CD4-positive, alpha-beta T cell treated with Interferon alpha-2 for 1 hour (primary cell): ENCODE measurements at places on chromosomes 7 and 10.
A peak's percentile ranks its signal among the peaks of the same experiment; 100 is the strongest.

- DNase-seq: no peak
Measured at GRCh38 chr7:31126976-31127375, 74.9 kb downstream of the ADCYAP1R1 start.

DNA sequence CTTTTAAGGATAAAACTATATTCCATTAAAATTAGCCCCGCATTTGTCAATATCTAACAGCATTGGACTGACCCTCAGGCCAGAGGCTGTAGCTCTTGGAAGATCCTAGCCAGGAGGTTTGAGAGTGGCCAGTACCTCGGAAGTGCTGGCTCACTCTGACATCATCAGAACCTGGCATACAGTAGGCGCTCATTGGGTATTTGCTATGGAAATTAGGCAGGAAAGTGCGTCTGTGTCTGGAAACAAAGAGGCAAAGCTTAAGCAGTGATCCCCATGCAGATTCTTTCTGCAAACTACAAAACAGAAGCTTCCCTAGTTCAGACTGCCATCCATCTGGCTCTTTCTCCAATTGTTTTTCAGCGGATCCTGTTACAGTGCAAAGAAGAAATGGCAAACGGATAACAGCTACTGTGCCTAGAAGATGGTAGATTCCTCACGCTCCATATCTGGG is 1.7 kb upstream of the PRKCQ start:
- DNase-seq: peak; percentile 56

DNA sequence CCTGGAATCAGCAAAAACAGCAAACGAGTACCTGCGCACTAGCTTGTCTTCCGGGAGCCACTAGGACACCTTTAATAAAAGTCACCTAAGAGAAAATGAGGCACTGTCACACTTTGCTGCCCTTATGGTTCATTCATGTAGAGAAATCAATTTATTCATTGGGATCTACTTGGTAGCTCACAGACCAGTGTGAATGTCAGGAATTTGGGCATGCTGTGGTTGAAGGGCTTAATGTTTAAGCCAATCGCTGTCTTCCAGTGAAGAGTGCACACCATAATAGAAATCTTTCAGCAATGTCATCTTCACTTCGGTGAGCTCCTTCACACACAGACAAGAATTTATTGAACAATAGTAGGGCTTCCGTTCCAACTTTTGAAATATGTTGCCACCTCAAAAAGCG is 65.1 kb downstream of the MARCHF5 start:
- no peak for DNase-seq

- no peak for DNase-seq
Measured at GRCh38 chr10:24681572-24682088, 42.1 kb downstream of the ARHGAP21 start.

- DNase-seq: no peak
Measured at GRCh38 chr7:34417781-34418180, 240.2 kb upstream of the NPSR1 start.
